Stomach (tissue), 19 donors: ENCODE measurements at places on chromosomes 5 and 9.

GRCh38 chr5:15031180-15031579, 159.6 kb upstream of the ANKH start:
- no peak for DNase-seq

DNA sequence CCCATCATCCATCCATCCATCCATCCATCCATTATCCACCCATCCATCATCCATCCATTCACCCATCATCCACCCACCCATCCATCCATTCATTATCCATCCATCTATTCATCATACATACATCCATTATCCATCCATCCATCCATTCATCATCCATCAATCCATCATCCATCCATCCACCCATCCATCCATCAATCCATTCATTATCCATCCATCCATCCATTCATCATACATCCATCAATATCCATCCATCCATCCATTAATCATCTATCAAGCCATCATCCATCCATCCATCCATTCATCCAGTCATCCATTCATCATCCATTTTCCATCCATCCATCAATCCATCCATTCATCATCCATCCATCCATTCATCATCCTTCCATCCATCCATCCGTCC, 89.0 kb downstream of the NSG2 start:
- no peak for DNase-seq

DNA sequence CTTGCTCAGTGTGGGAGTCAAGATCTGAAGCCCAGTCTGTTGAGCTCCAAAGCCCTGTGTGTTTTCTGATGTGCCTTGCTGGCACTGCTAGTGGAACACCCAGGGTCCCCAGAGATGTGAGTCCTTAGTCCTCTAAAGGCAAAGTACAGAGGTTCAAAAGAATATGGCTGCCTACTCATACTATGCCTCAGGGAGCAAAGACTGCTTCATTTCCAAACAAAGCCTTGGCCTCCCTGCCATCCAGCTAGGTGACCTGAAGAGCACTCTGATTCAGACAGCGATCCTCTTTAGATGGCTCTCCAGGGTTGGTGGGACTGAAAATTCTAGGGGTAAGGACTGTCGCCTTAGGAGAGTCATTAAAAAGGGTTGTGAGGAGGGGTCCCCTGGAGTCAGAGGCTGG, 2.0 kb downstream of the PRLR start:
- no peak for DNase-seq

- no peak for DNase-seq
Measured at GRCh38 chr5:33474004-33474403, 33.2 kb downstream of the TARS1 start.

DNA sequence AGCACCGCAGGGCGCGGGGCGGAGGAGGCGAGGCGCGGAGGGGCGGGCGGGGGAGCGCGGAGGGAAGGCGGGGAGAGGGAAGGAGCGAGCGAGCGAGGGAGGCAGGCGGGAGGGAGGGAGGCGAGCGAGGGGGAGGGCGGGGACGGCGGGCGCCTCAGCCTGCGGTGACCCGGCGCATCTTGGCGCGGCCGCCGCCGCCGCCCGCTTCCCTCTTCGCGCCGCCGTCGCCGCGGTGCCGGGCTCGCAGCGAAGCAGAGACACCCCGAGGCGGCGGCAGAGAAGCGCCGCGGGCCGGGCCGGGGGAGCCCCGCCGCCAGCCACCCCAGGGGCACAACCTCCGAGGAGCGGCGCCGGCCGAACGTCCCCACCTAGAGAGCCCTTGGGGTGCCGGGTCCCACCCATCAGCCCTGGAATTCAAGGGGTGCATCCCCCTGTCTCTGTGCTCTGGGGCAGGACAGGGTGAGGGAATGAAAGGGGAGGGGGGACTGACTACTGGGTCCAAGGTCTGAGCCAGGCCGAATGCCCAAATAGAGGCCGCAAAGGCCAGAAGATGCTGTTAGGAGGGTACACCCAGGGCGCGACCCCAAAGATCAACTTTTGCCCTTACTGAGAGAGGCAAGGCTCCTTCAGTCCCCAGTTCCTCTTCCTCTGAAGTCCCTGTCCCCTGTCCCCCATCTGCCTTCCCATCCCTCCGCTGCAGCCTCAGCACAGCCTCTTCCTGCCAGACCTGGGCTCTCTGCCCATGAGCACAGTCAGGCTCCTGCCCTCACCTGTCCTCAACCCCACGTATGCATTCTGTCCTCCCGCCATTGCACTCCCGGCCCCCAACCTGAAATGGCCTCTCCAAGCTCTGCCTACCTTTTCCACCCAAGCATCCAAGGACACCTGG, at the start of gene ADAMTS2:
Gene ADAMTS2 (minus strand): TSS at position 29 of the 889 bp plus-strand sequence. CDS start 133 bp downstream, outside the sequence.
- peak; percentile 30 for DNase-seq

DNA sequence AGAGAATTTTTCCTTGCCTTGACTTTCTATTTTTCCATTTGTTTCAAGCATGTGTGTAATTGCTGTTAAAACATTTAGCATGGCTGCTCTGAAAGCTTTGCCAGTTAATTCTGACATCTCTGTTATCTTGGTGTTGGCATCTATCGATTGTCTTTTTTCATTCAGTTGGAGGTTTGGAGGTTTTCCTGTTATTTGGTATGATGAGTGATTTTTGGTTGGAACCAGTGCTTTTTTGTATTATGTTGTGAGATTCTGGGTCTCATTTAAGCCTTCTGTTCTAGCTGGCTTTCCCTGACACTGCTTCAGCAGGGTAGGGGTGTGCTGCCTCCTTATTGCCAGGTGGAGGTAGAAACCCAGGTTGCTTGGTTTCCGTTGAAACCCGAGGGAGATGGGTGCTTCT, 40.9 kb upstream of the DHFR start:
- no peak for DNase-seq

GRCh38 chr5:142215915-142216681, 107.5 kb downstream of the NDFIP1 start:
- peak; percentile 78 for DNase-seq
